ENCODE measurements at places on chromosomes 7 and 10. TPM values are rescaled to one million over a fixed set of nuclear protein-coding genes. Genes with fewer than 3 reads are reported as not detected.

GRCh38 chr10:119658274-119658673 lies 7.1 kb downstream of the BAG3 start:
- no peaks in the 10 kb centered on the region for H3K36me3 ChIP-seq
- DNase-seq: peak; percentile 74
- H3K4me3 ChIP-seq: no peak overlapping the region
- H3K27ac ChIP-seq: peak overlapping the region; percentile 76
- H3K4me1 ChIP-seq: peaks cover 33% of the 10 kb centered on the region
- H3K27me3 ChIP-seq: no peaks in the 10 kb centered on the region

GRCh38 chr10:106991091-106991490 lies 173.4 kb downstream of the SORCS1 start:
- no peak for DNase-seq
- no peaks in the 10 kb centered on the region for H3K4me1 ChIP-seq
- no peaks in the 10 kb centered on the region for H3K36me3 ChIP-seq

- no peaks in the 10 kb centered on the region for H3K36me3 ChIP-seq
- H3K4me3 ChIP-seq: no peak overlapping the region
- no peaks in the 10 kb centered on the region for H3K27me3 ChIP-seq
- no peaks in the 10 kb centered on the region for H3K4me1 ChIP-seq
Measured at GRCh38 chr7:43766564-43766963, 8.1 kb downstream of the BLVRA start.

GRCh38 chr10:77609781-77610272 lies 27.8 kb downstream of the KCNMA1 start:
- DNase-seq: no peak
- H3K27me3 ChIP-seq: no peaks in the 10 kb centered on the region
- H3K36me3 ChIP-seq: no peaks in the 10 kb centered on the region
- no peak overlapping the region for H3K4me3 ChIP-seq
- no peak overlapping the region for H3K27ac ChIP-seq

DNA sequence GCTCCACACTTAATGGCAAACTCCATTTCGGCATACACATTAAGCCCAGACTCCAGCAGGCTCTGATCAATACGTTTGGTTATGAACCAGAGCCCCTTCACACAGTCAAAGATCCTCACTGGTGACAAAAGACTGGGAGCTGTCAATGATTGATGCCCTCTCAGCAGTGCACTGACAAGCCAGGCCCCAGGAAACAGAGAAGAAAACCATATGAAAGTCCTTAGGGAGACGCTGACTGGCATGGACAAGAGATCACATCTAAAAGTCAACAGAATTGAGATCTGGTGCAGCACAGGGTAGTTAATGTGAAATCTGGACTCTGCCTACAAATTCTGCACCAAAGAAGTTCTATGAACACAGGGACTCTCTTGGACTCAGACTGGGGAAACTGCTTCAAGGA lies 600.9 kb upstream of the NRP1 start:
- H3K4me1 ChIP-seq: no peaks in the 10 kb centered on the region
- no peak overlapping the region for H3K4me3 ChIP-seq
- no peaks in the 10 kb centered on the region for H3K36me3 ChIP-seq
- no peaks in the 10 kb centered on the region for H3K27me3 ChIP-seq
- no peak for DNase-seq

DNA sequence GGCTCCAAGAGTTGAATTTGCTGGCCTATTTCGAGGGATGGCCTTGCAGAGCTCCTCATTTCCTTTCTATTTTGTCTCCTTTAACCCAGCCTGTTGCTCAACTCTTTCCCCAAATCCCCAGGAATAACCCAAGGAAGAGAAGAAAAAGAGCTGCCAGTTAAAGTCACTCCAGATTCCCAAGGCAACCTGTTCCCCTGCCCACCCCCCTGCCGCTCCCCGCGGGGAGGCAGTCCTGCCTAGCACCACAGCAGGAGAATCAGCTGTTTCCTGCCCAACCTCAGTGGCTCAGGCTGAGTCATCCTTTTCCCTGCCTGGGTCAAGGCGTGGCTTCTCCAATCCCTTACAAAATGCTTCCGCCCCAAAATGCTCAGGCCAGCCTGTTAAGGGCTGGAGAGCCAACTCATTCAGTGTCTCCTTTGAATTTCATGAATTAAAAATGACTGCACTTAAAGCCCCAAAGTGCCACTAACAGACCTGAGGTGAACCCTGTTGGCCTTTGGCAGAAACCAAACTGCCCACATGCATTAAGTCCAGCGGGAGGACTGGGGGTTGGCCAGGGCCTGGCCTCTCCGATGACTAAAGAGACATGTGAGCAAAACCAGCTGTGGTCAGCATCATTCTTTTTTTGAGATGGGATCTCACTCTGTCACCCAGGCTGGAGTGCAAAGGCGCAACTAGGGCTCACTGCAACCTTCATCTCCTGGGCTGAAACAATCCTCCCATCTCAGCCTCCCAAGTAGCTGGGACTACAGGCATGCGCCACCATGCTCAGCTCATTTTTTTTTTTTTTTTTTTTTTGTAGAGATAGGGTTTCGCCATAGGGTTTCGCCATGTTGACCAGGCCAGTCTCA lies 83.2 kb upstream of the KIF5B start:
- H3K27me3 ChIP-seq: no peaks in the 10 kb centered on the region
- H3K36me3 ChIP-seq: no peaks in the 10 kb centered on the region
- H3K4me1 ChIP-seq: peaks cover 10% of the 10 kb centered on the region
- no peak overlapping the region for H3K4me3 ChIP-seq
- DNase-seq: peak; percentile 77

DNA sequence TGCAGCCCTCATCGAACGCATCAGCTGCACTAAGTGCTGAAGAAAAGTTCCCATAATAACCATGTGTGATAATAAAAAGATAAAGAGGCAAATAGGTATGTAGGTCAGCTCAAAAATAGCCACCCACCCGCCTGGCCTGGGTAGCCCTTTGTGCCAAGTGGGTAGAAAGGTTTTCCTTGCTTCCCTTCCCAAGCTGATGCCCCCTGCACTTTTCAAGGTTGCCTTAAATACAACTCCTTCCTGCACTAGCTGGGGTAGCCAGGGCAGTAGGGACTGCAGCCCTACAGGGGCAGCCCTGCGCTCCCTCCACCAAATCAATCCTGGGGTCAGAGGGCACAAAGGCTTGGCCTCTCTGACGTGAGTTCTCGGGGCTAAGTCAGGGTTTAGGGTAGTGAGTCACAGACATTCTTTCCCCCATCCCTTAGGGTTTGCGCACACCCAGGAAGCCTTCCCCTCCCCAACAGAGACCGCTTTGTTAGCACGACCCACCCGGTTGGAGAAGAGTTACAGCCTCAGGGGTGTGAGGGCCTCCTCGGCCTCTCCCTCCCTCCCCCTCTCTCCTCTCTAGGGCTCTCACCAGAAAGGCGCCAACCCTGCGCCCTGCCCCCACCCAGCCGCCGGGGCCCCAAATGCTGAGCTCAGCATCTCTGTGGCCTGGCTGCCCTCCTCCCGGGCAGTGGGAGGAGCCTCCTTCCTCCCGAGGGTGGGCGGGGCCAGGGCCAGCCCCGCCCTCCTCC lies 13.3 kb upstream of the DDIT4 start:
- DNase-seq: peak; percentile 87
- H3K4me1 ChIP-seq: peaks cover 24% of the 10 kb centered on the region
- H3K4me3 ChIP-seq: peak overlapping the region; percentile 57
- H3K36me3 ChIP-seq: no peaks in the 10 kb centered on the region
- H3K27me3 ChIP-seq: no peaks in the 10 kb centered on the region

DNA sequence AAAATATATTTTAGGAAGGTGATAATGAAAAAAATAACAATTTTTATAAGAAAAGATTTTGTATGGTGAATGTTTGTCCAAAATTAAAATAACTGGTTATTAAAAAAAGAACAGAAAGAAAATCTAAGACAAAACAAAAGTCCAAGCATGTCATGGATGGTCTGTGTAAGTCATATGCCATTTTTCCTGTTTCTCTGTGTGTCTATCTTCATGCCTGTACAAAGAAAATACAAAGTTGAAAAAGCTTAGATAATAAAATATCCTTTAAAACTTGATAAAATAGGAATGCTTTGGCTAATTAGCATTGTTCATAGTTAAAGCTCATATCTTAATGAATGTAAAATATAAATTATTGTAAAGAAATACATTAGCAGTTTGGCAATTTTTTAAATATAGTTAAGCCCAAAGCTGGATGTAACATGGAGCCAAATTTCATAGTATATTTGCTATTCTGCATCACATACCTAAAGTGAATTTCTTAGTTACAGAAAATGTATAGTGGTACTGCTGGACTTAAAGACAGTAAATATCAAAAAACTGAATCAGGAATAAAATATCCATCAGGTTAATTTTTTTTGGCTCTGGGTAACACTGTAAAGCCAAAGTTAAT lies 661.1 kb downstream of the PCDH15 start:
- H3K4me3 ChIP-seq: no peak overlapping the region
- H3K27ac ChIP-seq: no peak overlapping the region
- H3K27me3 ChIP-seq: no peaks in the 10 kb centered on the region
- DNase-seq: no peak
- no peaks in the 10 kb centered on the region for H3K4me1 ChIP-seq

GRCh38 chr7:93382362-93382761 lies 150.2 kb downstream of the VPS50 start:
- H3K36me3 ChIP-seq: no peaks in the 10 kb centered on the region
- no peaks in the 10 kb centered on the region for H3K27me3 ChIP-seq

GRCh38 chr7:33185786-33186185 lies 56.4 kb downstream of the BBS9 start:
- no peak overlapping the region for H3K27ac ChIP-seq
- no peak overlapping the region for H3K4me3 ChIP-seq
- no peaks in the 10 kb centered on the region for H3K4me1 ChIP-seq
- no peaks in the 10 kb centered on the region for H3K36me3 ChIP-seq
- no peak for DNase-seq

DNA sequence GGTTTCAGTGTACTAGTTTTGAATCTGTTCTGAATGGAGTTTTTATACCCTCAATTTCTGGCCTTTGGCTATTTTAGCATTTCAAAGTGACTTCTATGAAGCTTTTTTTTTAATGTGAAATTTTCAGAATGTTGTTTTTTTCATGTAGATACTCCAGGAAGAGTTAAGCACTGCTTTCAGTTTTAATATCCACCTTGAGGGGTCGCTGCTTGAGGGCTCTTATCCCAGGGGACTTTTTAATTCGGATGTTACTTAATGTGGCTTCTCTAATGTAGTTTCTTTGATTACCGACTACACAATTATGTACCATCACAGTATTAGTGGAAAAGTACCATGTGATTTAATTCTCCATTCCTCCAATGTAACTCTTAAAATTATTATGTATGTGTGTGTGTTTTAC lies 5.2 kb downstream of the IFIT5 start:
- no peak for DNase-seq
- H3K27ac ChIP-seq: no peak overlapping the region
- H3K4me1 ChIP-seq: no peaks in the 10 kb centered on the region
- H3K4me3 ChIP-seq: no peak overlapping the region

GRCh38 chr7:81725003-81725811 lies 44.6 kb downstream of the HGF start:
- no peak overlapping the region for H3K27ac ChIP-seq
- no peak for DNase-seq
- H3K36me3 ChIP-seq: no peaks in the 10 kb centered on the region
- no peaks in the 10 kb centered on the region for H3K4me1 ChIP-seq

DNA sequence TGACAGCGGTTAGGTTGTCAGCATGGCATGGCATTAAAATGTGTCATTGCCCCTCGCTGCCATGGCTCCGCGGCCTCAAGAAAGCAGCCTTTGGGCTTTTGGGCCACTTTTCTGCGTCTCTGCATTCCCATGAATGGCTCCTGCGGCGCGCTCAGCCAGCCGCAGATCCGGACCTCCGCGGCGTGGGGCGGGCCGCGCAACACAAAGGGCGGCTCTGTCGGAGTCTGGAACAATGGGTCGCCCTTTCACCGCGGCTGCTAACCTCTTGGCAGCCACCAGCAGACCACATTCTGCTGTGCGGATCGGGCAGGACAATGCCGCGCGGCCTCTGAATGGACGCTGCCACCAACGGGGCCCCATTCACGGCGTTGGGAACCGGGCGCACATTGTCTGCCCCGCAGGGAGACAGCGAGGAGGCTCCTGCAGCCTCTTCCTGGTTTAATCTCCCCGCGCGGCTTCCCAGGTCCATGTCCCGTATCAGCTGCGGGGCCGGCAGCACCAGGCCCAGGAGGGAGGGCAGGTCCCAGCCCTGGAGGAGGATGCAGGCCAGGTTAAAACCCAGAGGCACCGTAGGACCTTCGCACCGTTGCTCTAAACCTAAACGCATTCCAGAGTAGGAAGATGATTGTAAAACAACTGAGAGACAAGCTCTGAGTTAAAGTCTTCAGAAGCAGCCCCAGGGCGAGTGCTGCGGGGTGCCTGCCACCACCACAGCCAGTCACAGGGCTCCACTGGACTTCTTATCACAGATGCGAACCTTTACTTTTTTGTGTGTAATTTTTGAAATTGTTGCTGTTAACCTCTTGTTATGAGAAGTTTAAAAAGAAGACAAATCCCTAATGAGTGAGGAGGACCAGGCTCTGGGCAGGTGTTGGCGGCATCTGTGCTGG lies 71.6 kb downstream of the NKX6-2 start:
- peak; percentile 48 for DNase-seq
- no peak overlapping the region for H3K4me3 ChIP-seq
- H3K4me1 ChIP-seq: no peaks in the 10 kb centered on the region
- no peak overlapping the region for H3K27ac ChIP-seq
- H3K36me3 ChIP-seq: no peaks in the 10 kb centered on the region
- no peaks in the 10 kb centered on the region for H3K27me3 ChIP-seq

- no peak overlapping the region for H3K4me3 ChIP-seq
- H3K27me3 ChIP-seq: no peaks in the 10 kb centered on the region
- DNase-seq: no peak
- H3K36me3 ChIP-seq: no peaks in the 10 kb centered on the region
- H3K4me1 ChIP-seq: no peaks in the 10 kb centered on the region
Measured at GRCh38 chr7:57399972-57400371, 50.0 kb upstream of the ZNF716 start.

DNA sequence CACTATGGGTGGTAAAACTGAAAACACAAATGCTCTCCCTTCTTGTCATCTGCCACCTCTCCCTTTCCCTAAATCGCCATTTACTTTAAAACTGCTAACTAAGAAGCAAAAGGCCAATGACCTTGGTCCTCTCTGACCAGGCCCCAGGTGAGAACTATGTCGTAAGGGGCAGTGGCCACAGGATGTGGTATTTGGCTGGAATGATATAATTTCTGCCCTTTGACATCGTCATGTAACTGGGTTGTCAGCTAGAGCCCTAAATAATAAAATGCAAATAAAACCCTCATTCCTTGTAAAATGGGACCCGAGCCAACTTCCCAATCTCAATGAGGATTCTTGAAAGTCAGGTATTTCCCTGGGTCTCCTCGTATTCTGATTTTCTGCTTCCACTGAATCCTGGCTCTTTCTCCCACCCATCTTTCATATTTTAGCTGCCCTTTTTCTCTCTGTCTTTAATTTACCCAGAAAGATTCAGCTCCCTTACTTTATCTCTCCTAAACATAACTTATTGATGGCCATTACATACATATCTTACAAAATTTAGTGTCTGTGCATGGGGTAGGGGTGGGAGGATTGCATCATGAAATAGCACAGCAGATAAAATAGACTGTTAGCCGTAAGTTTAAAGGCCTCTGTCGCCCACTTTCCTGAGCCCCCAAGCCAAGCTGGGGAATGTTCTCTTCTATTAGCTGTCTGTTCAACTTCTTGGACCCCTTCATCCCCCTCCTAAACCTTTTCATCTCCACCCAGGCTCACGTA lies 3.2 kb upstream of the EEPD1 start:
- no peak for DNase-seq
- no peak overlapping the region for H3K4me3 ChIP-seq

- no peaks in the 10 kb centered on the region for H3K36me3 ChIP-seq
- no peak for DNase-seq
- no peak overlapping the region for H3K4me3 ChIP-seq
- no peaks in the 10 kb centered on the region for H3K27me3 ChIP-seq
- H3K4me1 ChIP-seq: no peaks in the 10 kb centered on the region
Measured at GRCh38 chr7:51860305-51860704, 543.7 kb upstream of the COBL start.

CHN2 gene
- 7.9 TPM for total RNA-seq

TSPAN33 gene
- total RNA-seq: 5.4 TPM

UNC5B gene
- total RNA-seq: 3.5 TPM

TLX1 gene
- not detected for total RNA-seq

EVX1 gene
- total RNA-seq: not detected

EPO gene
- total RNA-seq: not detected

STAG3 gene
- total RNA-seq: 1.3 TPM
